ENCODE measurements at places on chromosomes 5 and 9. TPM values are rescaled to one million over a fixed set of nuclear protein-coding genes. Genes with fewer than 3 reads are reported as not detected.
A peak's percentile ranks its signal among the peaks of the same experiment; 100 is the strongest.

Gene CAVIN4
- 7.0 TPM for total RNA-seq

Gene LCN15
- not detected for total RNA-seq

Gene FAM221B
- total RNA-seq: 0.19 TPM

Gene IFNA5
- total RNA-seq: not detected

GRCh38 chr9:113139225-113139829 is 11.5 kb upstream of the SLC31A2 start:
- H3K27me3 ChIP-seq: no peaks in the 10 kb centered on the region
- peaks cover 17% of the 10 kb centered on the region for H3K4me1 ChIP-seq
- H3K4me3 ChIP-seq: peak overlapping the region; percentile 52
- H3K27ac ChIP-seq: peak overlapping the region; percentile 67

GRCh38 chr9:75889577-75889976 is 896 bp upstream of the PCSK5 start:
- no peak for DNase-seq
- peaks cover 51% of the 10 kb centered on the region for H3K27me3 ChIP-seq
- no peaks in the 10 kb centered on the region for H3K36me3 ChIP-seq
- peak overlapping the region; percentile 95 for H3K4me3 ChIP-seq

Gene ANKRD31
- total RNA-seq: 0.39 TPM

DNA sequence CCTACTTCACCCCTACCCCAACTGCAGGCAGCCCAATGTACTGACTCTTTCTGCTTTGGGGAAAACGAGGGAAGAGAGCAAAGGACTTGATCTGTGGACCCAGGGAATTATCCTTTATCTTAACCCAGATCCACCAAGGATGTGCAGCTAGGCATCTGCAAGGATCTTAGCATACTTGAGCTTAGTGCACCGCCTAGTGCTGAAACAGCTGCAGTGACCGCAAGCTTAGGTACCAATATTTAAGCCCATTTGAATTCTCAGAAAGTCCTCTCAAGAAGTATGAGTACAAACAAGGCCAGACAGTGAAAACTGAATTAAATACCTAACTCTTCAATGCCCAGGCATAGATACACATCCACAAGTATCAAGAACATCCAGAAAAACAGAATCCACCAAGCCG is 576.7 kb upstream of the ADAMTS16 start:
- H3K27ac ChIP-seq: no peak overlapping the region
- H3K27me3 ChIP-seq: no peaks in the 10 kb centered on the region
- H3K4me3 ChIP-seq: no peak overlapping the region
- peak; percentile 18 for DNase-seq

DNA sequence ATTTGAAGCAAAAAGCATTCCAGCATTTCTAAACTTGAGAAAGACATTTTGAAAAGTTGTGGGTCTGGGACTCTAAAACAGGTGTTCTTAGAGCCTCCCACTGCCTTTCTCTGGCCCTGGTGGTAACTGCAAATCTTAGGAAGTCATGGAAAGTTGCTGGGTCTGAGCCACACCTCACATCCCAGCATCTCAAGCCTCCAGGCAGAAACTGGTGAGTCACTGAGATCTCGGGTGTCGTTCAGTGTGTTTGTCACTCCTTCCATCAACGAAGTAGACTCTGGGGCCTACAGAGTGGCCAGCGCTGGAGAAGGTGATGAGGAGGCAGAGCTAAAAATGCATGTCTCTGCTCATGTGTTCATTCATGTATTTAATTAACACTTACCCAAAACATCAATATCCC is 59.6 kb upstream of the C5orf58 start:
- peaks cover 7% of the 10 kb centered on the region for H3K4me1 ChIP-seq
- no peaks in the 10 kb centered on the region for H3K27me3 ChIP-seq
- H3K36me3 ChIP-seq: no peaks in the 10 kb centered on the region
- H3K27ac ChIP-seq: no peak overlapping the region
- DNase-seq: no peak

DNA sequence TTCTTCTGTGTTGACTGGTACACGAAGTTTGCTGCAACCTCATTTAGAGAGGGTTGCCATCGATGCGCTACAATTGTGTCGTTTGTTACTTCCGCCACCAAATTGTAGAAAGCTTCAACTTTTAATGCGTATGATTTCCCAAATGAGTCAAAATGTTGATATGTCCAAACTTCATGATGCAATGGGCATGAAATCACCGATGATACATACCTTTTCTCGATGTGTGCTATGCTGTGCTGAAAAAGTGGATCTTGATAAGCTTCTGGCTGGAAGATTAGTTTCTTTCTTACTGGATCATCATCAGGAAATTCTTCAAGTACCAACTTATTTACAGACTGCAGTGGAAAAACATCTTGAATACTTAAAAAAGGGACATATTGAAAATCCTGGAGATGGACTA is 65.7 kb downstream of the TMEM38B start:
- H3K4me1 ChIP-seq: no peaks in the 10 kb centered on the region
- H3K27ac ChIP-seq: no peak overlapping the region
- no peak for DNase-seq
- H3K4me3 ChIP-seq: no peak overlapping the region
- H3K27me3 ChIP-seq: no peaks in the 10 kb centered on the region

- no peak for DNase-seq
- no peaks in the 10 kb centered on the region for H3K36me3 ChIP-seq
- no peak overlapping the region for H3K4me3 ChIP-seq
- no peaks in the 10 kb centered on the region for H3K4me1 ChIP-seq
- no peaks in the 10 kb centered on the region for H3K27me3 ChIP-seq
Measured at GRCh38 chr9:6973762-6974161, 216.0 kb downstream of the KDM4C start.

DNA sequence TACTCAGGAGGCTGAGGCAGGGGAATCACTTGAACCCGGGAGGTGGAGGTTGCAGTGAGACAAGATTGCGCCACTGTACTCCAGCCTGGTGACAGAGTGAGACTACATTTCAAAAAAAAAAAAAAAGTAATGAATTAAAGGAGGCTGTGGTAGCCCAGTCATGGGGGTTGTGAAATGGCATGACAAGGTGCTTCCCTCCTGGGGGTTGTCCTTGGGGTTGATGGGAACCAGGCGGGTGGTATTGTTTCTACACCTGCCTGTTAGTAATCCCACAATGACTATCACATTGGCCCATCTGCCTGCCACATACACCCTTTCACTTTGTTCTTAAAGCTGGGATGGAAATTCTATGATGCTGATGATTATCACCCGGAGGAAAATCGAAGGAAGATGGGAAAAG is 5.6 kb downstream of the IDNK start:
- H3K4me3 ChIP-seq: peak overlapping the region; percentile 15
- peaks cover 7% of the 10 kb centered on the region for H3K36me3 ChIP-seq
- DNase-seq: no peak
- peaks cover 34% of the 10 kb centered on the region for H3K4me1 ChIP-seq

- H3K36me3 ChIP-seq: no peaks in the 10 kb centered on the region
- DNase-seq: no peak
- H3K27me3 ChIP-seq: no peaks in the 10 kb centered on the region
- H3K4me1 ChIP-seq: no peaks in the 10 kb centered on the region
- no peak overlapping the region for H3K4me3 ChIP-seq
Measured at GRCh38 chr5:76742583-76742982, 26.7 kb downstream of the F2R start.

DNA sequence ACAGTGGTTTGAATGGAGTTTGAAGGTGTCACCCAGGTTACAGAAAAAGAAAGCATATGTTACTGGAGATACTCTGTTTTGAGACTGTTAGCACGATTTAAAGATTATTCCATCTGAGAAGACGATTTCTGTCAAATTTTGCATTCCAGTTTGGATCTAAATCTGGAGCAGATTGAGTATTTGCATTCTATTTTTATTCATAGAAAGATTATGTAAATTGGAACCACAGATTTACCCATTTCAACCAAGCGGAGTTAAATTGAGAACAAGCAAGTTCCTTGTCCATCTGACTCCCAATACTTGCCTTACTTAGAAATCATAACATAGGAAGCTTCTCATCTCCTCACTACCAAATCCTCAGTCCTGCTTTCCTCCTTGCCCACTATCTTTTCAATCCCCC is 255.7 kb downstream of the CHSY3 start:
- no peak for DNase-seq
- no peaks in the 10 kb centered on the region for H3K27me3 ChIP-seq
- no peak overlapping the region for H3K27ac ChIP-seq

Data from neural crest cell (in vitro differentiated cells).